ENCODE measurements at places on chromosomes 5 and 9.

DNA sequence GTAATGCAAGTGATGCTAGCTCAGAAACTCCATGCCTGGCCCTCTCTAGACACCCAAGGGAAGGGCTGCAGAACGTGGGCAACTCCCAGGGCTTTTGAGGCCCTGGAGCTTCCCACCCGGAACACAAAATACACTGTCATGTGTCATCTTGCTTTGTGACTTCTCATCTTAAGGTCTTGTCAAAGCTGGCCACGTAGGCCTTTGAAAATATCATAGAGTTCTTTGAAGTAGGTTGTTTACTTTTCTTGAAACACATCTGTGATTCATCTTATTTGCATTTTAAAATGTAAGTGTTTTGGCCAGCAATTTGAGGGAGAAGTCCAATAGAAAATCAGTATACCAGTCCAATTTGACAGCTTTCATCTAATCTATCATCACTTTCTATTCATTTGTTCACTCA lies 40.2 kb upstream of the PALM2AKAP2 start:
- DNase-seq, result no peak

GRCh38 chr9:131994364-131995125 lies 85.1 kb downstream of the MED27 start:
- no peak for DNase-seq

GRCh38 chr5:3602785-3603502 lies 7.3 kb downstream of the IRX1 start:
- DNase-seq, result no peak

DNA sequence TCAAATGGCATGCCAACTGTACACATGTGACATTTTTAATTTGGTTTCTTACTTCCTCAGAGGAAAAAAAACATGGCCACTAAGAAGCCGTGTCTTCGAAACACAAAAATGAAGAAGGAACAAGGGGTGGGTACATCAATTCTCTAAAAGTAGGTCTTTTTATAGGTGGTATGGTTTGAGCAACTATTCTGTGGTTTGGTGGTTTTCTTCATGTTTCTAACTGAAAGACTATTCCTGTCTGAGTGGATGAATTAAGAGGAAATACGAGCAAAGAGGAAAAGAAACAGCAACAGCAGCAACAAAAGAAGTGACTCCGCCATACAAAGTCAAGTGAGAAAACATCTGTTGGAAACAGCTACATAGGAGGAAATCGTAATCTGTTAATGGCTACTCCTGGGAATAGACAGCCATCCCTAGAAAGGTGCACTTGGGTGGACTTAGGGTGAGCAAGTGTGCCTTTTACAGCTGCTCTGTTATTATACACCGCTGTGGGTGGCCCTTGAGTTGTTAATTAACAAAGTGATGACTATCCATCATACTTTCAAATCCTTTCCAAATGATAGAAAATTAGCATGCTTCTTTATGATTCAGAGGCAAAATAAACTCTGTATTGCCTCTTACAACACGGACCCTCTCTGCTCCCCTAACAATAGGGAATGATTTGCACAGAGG lies 575.8 kb downstream of the TLE1 start:
- DNase-seq, result no peak

- no peak for DNase-seq
These were observed 24.2 kb downstream of the NMRK1 start for GRCh38 chr9:75063556-75064305.

GRCh38 chr5:175854231-175855040 lies 16.9 kb upstream of the CPLX2 start:
- no peak for DNase-seq

GRCh38 chr9:119839888-119840287 lies 470.7 kb upstream of the BRINP1 start:
- DNase-seq, result no peak

DNA sequence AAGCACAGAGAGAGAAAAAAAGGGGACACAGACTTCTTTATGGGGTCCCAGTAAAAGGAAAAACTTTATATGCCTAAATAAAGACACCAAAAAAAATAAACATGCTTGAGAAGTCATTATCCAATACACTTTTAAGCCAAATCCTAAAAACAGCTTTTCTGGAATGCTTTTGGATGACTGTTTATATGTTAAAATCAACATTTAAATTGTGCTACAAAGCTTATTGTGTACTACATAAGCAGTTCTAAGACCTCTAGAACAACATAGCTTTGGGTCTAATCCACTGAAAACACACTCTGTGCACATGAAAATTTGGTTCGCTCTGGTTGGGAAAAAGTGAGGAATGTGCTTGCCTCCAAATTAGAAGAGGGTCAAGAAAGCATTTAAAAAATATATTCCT lies 92.5 kb downstream of the EBF1 start:
- no peak for DNase-seq

DNA sequence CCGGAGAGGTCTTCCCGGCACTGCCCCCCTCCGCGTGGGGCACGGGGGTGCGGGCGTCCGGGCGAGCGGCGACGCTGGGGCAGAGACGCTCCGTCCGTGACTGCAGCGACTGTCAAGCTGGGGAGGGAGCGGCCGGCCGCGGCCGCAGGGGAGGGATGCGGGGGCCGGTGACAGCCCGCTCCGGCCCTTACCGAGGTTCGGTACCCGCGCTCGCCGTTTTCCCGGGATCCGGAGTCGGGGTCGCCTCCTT lies 400 bp downstream of the KDM4C start:
- DNase-seq, result no peak

- DNase-seq, result no peak
These were observed 95.2 kb downstream of the TMEM232 start for GRCh38 chr5:110631236-110631635.

- no peak for DNase-seq
These were observed 51.9 kb upstream of the ZSWIM6 start for GRCh38 chr5:61280205-61280604.

DNA sequence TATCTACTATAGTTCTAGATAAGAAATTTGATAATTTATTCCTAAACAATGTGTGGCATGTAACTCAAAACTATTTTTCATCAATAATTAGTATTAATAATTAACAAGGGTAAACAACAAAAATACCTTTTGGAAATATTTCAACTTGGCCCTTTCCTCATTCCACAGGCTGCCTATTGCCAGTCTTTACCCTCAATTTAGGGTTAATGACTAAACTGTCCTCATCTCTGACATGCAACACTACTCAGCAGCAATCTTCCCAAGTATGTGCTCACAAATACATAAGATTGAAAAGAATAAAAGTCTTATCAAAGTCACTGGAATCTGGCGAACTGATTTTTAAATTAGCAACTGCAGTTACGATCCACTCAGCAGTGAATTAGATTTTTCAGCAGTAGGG lies 153.6 kb downstream of the GLIS3 start:
- no peak for DNase-seq

DNA sequence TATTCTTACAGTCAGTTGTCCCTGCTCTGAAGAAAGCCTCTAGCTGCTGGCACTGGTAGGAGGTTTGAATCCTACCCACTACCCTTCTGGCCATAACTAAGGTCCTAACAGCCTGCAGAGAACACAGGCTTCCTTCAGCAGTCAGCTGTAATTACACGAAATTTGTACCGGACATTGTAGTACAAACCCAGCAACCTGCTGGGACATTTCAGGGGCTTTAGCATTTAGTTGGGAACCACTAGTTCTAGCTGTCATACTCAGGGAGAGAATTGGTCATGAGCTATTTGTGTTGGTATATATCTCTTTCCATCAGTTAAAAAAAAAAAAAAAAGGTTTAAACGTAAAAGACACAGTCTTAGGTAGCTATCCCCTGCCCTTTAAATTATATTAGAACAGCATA lies 1070.2 kb upstream of the DMAC1 start:
- DNase-seq, result no peak

DNA sequence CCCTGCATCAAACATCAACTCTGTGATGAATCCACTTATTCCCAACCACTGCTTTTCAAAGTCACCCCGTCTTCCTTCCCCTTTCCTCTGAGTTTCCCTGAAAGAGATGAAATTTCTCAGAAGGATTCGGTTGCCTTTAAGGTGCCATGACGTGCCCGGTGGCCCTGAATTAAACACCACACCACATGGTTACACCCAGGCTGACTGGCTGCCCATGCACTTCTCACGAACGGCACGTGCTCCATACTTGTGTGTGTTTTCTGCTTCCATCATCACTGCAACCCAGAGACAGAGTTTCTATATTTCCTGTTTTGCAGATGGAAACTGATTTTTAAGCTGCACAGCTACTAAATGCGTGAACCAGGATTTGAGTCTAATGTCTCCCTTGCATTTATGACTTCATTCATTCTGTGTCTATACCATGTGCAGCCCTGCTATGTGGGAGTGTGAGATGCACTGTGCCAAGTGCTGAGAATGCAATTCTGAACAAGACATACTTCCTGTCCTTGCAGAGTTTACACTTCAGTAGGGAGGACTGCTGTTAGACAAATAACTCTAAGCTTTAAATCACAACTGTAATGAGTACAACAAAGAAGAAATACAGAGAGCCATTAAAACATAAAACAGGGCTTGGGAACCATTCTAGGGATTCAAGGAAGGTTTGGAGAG lies 162.9 kb downstream of the NXNL2 start:
- no peak for DNase-seq

DNA sequence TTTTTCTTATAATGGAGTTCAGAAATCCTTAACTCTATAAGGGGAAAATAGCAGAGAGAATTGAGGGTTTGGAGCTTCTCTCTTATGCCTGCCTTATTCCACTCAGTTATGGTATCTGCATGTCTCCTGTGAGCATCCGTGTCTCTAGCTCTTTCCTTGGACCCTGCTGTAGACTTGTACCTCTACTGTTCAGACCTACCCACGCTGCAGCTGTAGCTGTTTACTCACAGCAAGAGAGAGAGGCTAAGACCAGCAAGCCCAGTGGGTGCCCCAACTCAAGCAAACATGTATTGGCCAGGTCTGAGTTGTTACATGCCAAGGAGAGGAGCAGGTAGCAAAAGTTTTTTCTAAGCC lies 7.1 kb upstream of the PCSK1 start:
- no peak for DNase-seq

DNA sequence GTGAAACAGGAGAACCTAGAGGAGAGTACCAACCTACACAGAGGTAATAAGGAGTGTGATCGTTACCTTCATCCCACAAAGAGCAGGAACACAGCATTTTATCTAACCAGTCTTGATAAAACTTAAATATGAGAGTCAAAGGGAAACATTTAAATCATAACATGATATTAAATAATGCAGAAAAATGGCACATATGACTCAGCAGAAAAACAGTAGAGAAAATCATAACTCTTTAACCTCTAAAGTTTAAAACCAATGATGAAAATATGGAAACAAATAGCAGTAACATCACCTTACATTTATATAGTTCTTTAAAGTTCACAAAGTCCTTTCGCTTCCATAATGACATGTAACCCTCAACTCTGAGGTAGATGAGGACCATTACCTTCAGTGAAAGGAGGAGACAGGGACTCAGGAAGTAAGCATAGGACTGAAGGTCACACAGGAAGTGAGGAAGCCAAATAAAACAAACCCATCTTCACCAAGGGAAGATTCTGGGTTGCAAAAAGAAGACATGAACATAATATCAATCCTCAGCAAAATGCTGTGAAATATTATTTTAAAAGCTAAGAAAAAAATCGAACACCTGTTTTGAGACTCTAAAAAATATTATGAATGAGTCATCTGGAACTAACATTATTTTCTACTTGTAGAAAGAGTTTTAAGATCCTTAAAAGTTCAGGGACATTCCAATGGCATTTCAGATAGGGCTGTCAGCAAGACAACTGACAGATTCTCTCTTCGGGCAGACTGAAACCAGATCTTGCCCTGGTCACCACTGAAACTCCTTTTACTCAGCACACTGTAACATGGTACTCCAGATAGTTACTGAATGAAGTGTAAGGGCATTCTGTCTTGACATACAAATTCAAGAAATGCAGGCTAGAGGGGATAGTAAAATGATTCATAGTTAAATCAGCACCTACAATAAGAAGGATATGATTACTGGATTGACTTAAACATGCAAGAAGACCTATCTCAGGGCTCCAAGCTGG lies 148.5 kb downstream of the EPB41L4A start:
- DNase-seq, result no peak

DNA sequence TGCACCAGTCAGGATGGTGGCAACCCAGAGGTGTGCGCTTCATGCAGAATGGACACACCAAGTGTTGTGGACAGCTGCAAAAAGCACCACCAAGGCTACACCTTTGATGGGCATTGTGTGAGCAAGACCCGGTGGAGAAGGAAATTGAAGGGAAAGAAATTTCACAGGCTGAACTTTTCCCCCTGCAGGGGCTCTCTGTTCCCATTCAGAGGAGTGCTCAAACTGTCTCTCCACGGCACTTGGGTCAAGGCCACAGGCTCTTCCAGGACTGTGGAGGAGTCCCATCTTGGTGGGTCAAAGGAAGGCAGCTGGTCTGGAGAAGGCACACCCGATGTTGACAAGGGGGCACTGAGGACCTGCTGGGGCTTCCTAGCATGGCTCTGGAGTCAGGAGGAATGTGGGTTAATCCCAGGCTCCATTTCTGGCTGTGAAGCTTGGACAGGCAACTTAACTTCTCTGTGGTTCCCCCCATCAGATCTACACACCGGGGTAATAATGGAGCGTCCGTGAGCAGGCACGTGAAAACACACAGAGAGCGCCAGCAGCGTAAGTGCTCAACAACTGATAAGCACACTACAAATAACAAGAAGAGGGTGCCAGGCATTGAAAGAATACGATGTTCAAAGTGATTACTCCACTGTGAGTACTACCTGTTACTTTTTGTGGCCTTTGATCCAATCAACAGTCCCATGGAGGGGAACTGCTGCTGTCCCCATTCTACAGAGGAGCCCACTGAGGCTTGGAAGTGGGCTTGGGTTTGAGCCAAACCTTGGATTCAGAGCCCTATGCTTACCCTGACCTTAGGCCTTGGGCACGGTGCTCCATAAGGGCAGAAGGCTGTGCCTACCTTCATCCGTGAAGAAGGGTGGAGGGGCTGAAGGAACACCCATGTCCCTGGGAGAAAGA lies 34.2 kb upstream of the TIFAB start:
- no peak for DNase-seq

- no peak for DNase-seq
These were observed 300.8 kb upstream of the PANK3 start for GRCh38 chr5:168879929-168880328.

DNA sequence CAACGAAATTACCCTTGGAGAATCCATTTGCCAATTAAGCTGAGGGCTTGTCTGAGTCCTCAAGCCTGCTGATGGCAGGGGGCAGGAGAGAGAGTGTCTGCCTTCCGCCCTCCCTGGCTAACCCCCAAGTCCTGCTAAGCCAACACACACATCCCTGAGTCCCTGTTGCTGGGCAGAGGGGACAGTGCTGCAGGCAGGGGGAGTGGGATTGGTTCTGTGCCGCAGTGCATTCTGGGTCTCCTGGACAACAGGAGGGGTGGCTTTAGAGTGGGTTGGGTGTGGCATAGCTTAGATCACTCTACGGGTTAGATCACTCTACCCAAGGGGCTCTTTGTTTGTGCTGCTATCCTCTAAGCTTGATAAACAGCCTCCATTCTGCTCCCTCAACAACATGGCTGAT lies 427.7 kb downstream of the CDK5RAP2 start:
- no peak for DNase-seq

- no peak for DNase-seq
These were observed 103.1 kb downstream of the KCNIP1 start for GRCh38 chr5:170606941-170607340.

GRCh38 chr5:176629853-176630680 lies at the start of the genes EIF4E1B and SNCB:
EIF4E1B (plus strand) TSS chr5:176630675; CDS start chr5:176642788, 12,113 bp downstream.
SNCB (minus strand) TSS chr5:176630534; CDS start chr5:176629654, 880 bp downstream.
- peak; percentile 24 for DNase-seq

All from activated CD8-positive, alpha-beta memory T cell treated with anti-CD3 and anti-CD28 coated beads for 4 hours (primary cell).